Activated gamma-delta T cell treated with anti-CD3 and anti-CD28 coated beads, Interleukin-2, amount 50 U/mL, for 16 hours (primary cell): ENCODE measurements at places on chromosomes 12 and 14.

DNA sequence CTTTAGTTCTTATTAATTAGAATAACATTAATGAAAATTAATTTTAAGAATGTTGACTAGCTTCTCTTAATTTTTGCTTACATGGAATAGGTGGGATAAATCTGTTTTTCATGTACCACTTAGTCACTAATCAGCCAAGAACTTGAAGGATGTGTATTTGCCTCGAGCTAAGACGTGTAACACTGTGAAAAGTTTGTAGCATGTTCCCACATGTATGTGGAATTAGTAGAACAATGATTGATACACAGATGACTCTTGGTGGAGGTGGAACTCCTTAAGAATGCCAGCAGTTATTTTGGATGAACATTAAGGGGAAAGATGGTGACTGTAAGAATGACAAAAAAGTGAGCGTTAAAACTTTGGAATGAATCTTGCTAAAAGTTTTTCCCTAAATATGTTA is 435.7 kb upstream of the MDGA2 start:
- DNase-seq = no peak

GRCh38 chr14:51547260-51547659 is 104.5 kb upstream of the FRMD6 start:
- DNase-seq = no peak

GRCh38 chr12:107225635-107226034 is 132.3 kb upstream of the CRY1 start:
- DNase-seq = no peak

DNA sequence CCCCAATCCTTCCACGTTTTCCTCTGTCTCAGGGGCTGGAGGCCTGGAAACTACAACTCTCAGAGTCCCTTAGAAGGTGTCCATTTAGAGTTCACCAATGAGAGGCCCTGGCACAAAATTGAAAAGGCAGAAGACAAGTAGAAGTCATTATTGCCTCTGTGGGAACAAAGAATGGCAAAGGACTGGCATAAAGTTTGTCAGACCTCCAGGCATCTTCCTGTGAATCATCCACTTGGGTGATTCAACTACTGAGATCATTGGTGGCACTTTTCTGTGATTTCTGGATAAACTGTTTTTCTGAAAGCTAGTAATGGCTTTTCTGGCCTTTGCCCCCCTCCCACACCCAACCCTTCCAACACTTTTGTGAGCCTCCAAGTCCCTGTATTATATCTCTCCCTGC is 42.6 kb upstream of the C12orf42 start:
- no peak for DNase-seq

GRCh38 chr12:127685491-127685890 is 581.5 kb upstream of the TMEM132C start:
- DNase-seq = no peak

DNA sequence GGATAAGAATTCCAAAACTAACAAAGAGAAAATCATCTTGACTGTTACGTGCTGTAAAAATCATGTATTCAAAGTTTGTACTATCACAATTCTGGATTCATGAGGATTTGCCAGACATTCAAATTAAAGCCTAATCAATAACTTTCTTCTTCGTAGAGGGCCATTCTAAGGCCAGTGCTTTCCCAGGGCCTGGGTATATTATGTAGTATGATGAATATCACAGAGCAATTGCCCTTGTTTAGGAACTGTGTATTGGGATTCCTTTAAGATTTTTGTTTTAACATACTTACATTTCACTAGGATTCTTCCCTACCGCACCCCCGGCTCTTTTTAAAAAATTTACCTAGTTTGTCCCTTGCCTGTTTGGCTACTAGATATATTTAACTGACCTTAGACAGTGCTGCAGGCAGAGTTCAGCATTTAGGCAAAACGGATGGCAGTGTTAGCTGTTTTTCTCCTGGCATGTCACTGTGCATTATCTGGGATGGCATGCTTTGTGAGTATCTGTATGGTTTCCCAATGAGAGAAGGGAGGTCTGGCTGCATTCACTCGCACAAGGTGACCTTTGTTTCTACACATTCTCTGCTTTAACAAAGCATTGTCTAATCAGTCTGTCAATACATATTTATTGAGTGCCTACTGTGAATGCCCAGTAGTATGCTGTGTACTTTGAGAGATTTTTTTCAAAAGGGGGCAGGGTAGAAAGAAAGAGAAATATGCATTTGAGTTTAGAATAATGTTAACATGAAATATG is 63.3 kb downstream of the ERC1 start:
- DNase-seq = no peak

DNA sequence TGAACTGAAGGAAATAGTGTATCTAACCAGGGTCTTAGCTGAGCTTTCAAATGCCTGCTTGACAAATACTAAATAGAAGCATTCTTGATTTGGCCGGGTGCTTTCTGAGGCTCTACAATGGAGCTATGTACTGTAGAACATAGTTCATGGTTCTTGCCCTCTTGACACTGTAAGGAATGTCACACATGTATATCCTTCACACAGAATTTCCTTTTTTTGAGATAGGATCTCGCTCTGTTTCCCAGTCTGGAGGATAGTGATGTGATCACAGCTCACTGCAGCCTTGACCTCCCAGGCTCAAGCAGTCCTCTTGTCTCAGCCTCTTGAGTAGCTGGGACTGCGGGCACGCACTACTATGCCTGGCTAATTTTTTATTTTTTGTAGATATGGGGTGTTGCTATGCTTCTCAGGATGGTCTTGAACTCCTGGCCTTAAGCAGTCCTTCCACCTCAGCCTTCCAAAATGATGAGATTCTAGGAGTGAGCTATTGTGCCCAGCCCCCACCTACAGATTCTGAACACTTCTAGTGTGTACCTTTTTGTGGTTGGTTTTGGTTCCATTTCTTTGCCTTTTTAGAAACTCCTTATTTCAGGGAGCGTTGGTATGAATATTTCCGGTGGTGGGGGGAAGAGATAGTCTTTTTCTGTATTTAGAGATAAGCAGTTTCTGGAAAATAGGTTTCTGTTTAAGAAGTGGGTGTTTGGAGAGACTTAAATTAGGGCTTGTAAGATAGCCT is 4.2 kb downstream of the MLXIP start:
- no peak for DNase-seq

DNA sequence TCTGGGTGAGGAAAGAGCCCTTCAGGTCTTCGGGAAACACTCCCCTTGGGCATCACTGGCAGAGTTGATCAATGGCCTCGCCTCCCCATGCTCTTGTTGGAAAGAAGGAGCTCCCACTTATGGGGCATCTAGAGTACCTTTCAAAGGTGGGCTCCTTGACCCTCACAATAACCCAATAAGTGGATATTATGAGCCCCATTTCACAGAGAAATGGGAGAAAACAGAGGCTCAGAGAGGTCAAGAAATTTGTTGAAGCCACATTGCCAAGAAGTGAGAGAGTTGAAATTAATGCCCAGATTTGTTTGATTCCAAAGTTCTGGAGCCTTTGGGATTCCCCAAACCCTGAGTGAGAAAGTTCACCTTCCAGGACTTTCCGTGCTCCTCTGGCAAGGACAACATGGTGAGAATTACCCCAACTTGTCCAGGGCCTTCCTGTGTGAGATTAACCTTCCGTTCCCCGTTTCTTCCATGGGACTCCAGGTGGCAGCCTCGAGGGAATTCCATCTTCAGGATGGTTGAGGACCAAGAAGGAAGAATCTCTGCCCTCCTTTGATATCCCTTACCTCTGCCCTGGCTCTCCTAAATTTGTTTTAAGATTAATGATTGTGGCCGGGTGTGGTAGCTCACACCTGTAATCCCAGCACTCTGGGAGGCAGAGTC is 7.5 kb upstream of the CHD4 start:
- DNase-seq = no peak

GRCh38 chr14:96197163-96197852 is 7.3 kb upstream of the BDKRB2 start:
- no peak for DNase-seq

- DNase-seq = no peak
These were observed 95.2 kb downstream of the CALM1 start for GRCh38 chr14:90491911-90492531.

GRCh38 chr12:3335078-3335487 is 155.9 kb upstream of the PRMT8 start:
- no peak for DNase-seq

GRCh38 chr12:44397631-44398030 is 478.5 kb downstream of the NELL2 start:
- no peak for DNase-seq

GRCh38 chr14:49106741-49107667 is 479.2 kb downstream of the RPS29 start:
- no peak for DNase-seq

- no peak for DNase-seq
These were observed 5.9 kb upstream of the WASHC3 start for GRCh38 chr12:102067574-102068258.

GRCh38 chr14:75411214-75411540 is 16.6 kb upstream of the JDP2 start:
- DNase-seq = no peak

DNA sequence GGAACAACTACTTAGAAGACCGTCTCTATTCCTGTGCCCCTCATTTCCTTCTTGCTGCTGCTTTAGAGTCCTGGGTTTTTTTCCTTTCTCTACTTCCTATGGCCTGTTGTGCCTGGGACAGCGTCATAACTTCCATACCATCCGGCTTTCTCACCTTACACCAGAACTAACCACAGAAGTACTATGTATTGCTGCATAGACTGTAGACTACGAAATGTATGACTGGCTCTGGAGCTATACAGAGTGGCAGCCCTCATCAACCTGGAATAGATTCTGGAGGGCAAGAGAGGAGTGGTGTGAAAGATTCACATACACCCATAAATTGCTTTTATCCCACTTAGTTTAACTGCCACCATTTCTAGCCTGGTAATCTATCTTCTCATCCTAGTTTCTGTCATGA is 16.9 kb upstream of the SRP54 start:
- DNase-seq = no peak

DNA sequence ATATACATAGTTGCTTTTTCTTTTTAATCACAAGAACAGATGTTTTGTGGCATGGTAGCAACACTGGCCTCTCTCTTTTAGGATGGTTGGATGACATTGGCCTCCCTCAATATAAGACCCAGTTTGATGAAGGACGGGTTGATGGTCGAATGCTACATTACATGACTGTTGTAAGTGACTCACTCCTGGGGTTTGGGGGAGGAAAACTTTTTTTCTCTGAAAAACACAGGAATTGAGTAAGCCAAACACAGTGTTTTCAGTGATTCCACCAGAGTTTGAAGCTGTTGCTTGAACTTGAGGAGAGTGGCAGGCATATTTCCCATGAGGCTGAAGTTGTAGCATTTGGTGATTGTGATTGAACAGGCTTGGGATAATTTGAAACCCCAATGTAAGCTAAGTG is 13.7 kb upstream of the REP15 start:
- DNase-seq = no peak

DNA sequence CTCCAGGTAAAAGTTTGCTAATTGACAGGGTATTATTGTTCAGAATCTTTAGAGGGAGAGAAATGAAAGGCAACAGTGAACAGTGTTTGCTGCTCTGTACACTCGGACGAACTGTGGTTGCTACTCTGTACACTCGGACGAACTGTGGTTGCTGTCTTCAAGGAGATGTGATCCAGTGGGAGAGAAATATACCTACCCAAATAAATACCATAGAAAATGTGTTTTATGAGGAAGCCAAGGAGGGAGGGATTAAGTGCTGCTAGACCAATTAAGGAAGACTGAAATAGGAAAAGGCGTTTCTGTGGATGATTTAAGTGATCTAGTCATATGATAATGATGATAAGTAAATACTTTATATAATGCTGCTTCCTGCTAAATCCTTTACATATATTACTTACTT is 2.7 kb downstream of the STK38L start:
- no peak for DNase-seq

DNA sequence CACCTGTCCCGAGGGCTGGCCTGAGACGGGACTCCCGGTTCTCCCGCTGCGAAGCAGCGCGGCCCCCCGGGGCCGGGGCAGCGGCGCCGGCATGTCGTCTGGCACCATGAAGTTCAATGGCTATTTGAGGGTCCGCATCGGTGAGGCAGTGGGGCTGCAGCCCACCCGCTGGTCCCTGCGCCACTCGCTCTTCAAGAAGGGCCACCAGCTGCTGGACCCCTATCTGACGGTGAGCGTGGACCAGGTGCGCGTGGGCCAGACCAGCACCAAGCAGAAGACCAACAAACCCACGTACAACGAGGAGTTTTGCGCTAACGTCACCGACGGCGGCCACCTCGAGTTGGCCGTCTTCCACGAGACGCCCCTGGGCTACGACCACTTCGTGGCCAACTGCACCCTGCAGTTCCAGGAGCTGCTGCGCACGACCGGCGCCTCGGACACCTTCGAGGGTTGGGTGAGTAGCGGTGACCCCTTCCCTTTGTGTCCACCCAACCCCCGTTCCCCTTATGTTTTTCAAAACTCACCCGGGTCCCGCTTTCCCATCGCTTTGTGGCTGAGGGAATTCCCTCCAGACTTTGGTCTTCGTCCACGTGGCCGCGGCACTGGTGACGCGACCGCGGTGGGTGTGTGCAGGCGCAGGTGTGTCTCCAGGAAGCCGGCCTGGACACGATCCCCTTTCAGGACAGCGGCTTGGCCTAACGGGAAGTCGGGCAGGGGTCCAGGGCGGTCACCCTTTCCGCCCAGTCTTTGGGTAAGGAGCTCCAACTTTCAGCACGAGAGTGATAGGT is 826 bp downstream of the PRKCH start:
- DNase-seq = no peak

DNA sequence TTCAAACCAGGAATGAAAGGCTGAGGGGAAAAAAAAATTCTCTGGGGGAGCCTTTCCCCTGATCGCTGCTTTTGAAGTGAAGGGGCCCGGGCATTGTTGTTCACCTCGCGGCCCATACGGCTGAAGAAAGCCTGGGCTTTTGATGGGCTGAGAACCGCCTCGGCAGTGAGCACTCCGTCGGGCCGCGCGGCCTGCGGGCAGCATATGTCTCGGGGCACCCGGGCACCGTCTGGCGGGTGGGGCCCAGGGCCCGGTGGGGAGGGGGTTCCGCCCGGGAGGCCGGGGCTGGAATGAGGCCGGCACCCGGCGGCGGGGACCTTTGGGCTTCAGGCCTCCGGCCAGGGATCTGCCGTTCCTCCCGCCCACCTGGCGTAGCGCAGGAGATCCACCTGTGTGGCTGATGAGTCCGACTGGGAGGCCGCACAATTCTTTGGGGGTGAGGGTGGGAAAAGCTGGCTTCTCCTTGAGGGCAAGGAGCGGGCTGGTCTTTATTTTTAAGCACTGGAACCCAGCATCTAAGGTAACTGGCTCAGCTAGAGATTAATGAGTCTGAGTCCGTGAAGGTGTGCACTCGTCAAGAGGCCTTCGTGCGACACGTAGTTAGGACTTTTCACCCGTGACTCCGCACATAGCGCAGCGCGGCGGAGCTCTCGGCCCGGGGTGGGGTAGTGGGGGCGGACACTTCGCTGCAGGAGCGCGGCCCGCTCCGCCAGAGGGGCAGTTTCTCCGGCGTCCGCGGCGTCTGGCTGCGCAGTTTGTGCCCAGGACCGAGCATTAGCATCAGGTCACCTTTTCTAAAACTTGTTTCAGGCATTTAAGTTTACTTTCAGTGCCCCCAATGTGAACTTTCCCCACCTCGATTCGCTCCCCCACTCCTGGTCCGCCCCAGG is 10.6 kb downstream of the FOXA1 start:
- no peak for DNase-seq

GRCh38 chr12:51395283-51396230 is 4.4 kb upstream of the GALNT6 start:
- no peak for DNase-seq
